D721Med (cell line): ENCODE measurements at places on chromosomes 6 and 20.

- no peak for DNase-seq
Observed at GRCh38 chr6:24274441-24275083, 83.3 kb downstream of the DCDC2 start.

DNA sequence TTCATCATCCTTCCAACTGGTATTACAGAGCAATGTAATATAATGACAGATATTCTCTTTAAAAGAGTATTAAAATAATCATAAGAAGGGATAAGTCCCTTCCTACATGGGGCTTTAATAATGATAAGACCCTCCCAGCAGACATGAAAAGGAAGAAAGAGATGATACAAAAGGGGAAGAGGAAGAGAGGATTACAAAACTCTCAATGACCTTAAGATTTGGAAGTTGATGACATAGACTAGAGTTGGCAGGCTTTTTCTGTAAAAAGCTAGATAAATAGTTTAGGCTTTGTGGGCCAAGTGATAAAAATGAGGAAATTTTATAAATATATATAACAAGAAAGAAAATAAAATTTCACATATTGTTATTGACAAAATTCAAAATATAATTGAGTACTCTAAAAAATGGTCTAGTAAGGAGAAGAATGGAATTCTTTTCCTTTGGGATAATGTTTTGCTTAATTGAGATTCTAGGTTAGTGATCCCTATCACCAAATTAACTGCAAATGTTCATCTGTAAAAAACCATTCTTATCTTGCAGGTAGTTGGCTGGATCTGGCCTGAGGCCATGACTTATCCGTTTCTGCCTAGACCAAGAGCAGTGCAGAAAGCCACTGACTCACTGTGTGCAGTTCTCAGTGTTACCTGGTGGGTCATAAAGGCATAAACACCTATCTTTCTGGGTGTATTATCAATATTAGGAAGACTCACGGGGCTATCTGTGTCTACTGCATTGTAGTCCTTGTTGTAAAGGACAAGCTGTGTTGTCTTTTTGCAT is 11.0 kb downstream of the RIPOR2 start:
- DNase-seq, result no peak

DNA sequence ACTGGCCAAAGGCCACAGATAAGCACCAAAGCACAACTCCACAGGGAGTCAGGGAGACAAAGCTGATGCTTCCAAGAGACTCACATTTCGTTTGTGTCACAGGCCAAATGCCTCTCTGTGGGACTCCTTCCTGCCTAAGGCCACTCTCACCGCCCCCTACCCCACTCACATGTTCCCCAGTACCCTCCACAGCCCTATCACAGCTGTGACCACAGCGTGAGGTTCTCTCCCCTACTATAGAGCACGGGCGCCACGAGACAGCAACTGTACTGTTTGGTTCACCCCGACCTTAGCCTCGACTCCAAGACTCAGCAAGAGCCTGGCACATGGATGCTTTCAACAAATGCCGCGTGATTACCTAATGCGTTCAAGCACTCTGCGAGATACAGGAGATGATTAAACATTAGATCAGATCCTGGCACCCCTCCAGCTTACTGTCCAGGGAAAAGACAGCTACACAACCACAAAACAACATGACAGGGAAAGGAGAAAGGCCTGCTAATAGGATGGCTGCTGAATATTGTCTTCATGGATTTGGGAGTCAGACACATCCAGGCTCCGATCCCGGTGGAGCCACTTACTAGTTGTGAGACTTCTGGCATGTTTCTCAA is 105.5 kb downstream of the AGPAT4 start:
- DNase-seq, result no peak

GRCh38 chr20:25584905-25585704 is at the start of gene NINL:
NINL (minus strand) TSS chr20:25585531; CDS start chr20:25526587, 58,944 bp downstream.
- peak; percentile 51 for DNase-seq
